Activated T-cell treated with anti-CD3 and anti-CD28 coated beads, Interleukin-2, amount 50 U/mL, for 72 hours (primary cell): ENCODE measurements at places on chromosomes 3 and 15.
A peak's percentile ranks its signal among the peaks of the same experiment; 100 is the strongest.

GRCh38 chr3:52874864-52875587, 22.3 kb downstream of the STIMATE start:
- no peak for DNase-seq

- no peak for DNase-seq
Observed at GRCh38 chr3:77025471-77025870, 14.4 kb upstream of the ROBO2 start.

DNA sequence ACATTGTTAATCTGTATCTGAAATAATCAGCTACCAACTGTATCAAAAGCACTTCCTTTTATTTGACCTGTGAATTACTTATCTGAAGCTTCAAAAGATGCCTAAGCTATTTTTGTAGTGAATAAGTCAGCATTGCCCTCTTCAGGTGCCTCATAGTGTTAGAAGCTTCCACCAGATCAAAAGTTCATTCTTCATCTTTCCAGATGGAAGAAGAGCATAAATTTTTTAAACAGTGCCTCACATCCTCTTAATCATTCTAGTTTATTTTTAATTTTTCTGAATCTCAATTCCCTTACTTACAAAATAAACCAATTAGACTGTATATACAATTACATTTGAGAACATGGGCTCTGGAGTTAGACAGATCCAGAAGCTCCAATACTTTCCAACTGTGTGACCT, 65.0 kb downstream of the MYO5A start:
- DNase-seq = no peak

DNA sequence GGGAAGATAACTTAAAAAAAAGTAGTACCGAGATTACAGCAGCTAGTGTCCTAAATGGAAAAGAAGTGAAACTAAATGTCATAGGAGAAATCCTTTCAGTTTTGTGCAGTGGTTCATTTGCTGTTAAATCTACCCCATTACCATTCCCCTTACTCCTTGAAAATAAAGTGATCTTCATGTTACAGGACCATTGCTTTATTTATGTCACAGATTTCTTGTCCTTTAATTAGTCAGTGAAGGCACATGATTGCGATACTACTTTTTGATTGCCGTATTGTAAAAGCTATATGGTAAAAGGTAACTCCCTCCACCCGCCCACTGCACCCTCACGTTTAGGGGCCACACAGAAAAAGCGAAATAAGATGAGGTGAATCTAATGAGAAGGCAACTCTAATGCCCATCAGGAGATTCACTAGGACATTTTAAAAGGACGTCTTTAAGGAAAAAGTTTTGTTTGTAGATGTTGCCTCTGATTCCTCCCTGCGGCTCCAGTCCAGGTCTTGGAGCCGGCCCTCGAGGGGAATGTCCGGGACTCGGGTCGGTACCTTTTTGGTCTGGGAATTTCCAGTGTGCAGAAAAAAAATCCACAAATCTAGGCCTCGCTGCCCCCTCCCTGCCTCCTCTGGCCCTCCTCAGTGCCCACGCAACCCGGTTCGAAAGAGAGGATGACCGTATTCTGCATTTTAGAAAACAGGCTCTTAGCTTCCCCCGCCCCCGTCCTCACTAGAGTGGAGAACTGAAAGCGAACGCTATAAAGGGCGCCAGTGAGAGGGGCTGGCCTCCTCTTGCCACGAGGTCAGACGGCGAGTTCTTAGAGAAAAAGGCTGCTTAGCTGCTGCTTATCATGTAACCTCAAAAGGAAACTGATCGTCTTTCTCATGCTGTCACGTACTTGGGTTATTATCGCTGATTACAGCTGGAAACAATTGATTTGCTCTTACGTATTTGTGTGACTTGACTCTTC, 21.8 kb upstream of the NFKBIZ start:
- DNase-seq = peak; percentile 94

GRCh38 chr15:49088996-49089395, 42.8 kb upstream of the SECISBP2L start:
- no peak for DNase-seq

DNA sequence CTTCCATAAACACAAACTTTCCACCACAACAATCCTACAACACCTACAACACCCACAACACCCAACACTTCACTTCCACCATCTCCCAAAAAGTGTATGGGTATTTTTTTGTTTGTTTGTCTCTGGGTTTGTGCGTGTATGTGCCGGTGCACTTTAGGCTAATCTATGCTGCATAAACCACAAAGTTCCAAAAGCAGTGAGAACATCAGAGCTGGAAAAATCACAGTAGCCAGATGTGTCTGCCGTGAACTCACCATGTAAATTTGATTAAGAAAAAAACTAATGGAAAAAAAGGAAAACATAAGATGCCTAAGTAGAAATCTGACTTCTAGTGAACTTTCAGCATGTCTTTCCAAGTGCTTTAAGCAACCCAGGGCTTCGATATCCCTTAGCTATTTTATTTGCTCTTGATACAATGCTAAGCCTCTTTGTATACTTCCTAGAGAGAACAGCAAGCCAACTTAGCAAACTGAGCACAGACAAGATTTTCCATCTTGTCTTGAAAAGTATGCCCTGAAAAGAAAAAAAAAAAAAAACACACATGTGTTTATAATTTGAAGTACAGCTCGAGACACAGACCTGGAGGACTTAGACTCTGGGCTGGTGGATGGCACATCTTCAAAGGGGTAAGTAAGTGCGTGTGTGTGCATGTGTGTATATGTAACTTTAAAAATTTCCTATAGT, 91.4 kb downstream of the WWTR1 start:
- DNase-seq = no peak

- DNase-seq = no peak
Observed at GRCh38 chr15:45548753-45549520, 26.4 kb upstream of the SLC30A4 start.

- no peak for DNase-seq
Observed at GRCh38 chr15:55959744-55960447, 33.5 kb downstream of the NEDD4 start.

DNA sequence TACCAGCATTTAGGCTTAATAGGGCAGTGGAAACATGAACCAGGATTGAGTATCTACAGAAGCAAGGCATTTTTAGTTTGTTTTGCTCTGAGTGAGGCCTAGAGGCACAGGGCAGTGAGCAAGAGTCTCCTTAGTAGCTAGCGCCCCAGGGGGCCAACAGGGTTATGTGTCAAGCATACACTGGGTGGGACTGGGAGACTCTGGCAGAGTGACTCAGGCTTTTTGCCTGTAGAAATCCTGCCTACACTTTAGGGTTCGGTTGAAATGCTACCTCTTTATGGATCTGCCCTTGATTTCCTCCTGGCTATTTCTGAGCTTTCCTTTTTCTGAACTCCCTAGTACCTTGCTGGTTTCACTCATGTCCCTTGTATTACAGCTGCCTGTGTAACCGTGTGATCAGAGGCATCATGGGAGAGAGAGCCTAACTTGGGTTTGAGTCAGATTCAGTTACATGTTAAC, 72.2 kb downstream of the TOP2B start:
- DNase-seq = no peak

GRCh38 chr3:114299941-114300624, 6.3 kb downstream of the TIGIT start:
- no peak for DNase-seq

DNA sequence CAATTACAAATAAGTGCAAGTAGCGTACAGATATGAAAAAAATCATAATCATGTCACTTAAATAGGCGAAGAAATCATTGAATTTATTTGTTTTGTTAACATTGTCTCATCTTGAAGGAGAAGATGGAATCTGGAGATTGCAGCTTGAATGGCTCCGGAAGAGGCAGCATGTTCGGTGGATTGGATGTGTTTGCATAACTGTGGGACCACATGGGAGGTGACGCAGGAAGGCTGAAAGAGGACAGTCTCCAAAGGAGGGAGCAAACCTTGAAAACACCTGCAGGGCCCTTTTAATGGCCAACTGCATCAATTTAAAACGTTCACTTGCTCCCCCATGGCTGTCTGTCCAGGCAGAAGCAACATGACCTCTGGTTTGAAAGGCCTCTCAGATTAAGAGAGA, 61.3 kb downstream of the CHL1 start:
- DNase-seq = no peak

DNA sequence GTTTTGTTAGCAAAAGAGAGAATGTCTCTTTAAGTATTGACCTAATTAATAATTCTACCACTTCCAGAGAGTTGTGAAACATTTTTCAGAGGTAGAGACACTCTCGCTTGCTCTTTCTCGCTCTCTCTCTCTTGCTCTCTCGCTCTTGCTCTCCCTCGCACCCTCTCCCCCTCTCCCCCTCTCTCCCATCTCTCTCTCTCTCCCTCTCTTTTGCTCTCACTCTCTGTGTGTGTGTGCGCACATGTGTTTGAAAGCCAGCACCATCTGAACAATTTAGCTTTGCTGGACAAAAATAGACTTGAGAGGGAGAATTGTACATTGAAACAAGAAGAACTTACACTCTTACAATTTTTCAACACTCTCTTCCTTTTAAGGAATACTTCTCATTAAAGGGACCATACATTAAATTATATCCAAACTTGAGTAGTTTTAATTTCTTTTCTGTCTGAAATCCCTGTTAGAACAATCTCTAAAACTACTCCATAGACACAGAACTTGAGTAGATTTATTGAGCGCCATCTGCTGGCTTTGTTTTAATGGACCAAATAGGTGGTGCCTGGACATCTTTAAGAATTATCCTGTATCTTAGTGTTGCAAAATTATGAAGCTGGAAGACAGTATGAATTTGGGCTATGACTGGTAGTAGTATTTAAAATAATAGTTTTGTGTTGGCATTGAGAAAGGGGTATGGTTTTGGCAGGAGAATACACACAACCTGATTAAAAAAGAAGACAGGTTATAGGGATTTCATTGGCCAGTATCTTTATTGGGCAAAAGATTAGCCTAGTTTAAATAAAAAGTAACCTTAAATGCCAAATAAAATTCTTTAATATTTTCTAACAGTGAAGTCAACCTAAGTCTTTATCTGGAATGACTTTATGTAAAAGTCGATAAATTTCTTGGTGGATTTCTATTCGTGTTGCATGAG, 124.6 kb downstream of the AKAP13 start:
- peak; percentile 47 for DNase-seq

DNA sequence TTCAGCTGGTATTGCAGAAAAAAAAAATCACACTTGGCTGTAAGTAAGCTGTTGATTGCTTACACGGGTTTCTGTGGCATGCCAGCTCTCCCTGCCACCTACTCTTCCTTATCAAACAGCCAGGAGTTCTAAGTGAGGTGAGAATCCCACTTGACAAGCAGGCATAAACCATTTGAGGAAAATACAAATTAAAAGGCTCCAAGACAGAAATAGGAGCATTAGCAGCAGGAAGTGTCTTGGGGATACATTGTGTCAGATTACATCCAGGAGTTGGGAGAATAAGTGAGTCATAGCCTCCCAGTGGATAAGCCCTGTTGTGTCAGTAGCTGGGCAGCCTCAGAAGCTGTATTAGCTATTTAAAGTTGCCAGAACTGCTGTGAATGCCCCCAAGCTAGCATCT, 256.0 kb downstream of the CNTN4 start:
- no peak for DNase-seq

DNA sequence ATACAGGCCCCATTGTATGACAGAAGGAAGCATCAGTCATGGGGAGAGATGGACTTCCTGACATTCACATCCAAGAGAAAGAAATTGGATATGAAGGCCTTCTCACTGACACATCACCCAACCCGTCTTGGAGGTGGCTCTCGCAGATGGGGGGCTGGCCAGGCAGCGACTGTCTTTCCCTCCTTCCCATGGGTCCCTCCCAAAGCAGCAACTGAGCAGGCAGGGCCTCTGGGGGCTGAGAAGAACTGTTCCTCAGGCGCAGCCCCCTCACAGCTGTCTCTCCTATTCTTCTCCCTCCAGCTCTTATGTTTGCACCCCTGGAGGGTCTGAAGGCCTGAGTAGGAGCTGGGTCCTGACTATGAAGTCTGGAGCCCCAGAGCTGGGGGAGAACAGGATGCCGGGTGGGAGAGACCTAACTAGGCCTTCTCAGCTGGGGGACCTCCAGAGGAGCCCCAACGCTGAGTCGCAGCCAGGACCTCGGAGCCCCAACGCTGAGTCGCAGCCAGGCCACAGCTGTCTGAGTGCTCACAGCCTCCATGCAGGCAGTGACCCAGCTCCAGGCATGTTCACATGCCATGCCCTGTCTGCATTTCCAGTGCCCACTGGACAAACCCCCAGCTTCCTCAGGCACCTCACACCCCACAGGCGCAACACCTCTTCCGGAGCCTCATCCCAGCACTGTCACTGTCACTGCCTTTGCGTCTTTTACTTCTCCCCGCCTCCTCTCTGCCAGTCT, 29.6 kb downstream of the UMPS start:
- no peak for DNase-seq

DNA sequence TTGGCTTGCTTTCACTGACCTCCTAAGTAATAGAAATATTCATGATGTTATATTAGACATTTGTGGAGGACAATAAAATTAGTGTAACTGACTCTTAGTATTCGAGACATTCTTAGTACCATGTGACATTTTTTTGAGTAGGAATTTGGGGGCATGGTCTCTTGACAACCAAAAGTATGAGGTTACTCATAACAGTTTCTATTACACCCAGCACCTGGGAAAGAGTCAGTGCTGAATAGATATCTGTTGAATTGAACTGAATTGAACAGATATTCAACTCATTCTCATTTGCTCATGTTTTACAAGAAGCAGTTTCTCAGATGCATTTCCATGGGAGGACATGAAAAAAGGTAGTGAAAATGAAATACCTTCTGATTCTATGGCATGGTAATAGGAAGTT, 84.4 kb downstream of the CMSS1 start:
- no peak for DNase-seq

- DNase-seq = no peak
Observed at GRCh38 chr3:30356866-30357753, 249.3 kb upstream of the TGFBR2 start.

GRCh38 chr3:162601101-162601670, 1104.6 kb downstream of the OTOL1 start:
- DNase-seq = no peak

- DNase-seq = no peak
Observed at GRCh38 chr3:165194511-165195240, 1.5 kb downstream of the SLITRK3 start.

- DNase-seq = no peak
Observed at GRCh38 chr3:170364965-170365364, 7.5 kb downstream of the SKIL start.

DNA sequence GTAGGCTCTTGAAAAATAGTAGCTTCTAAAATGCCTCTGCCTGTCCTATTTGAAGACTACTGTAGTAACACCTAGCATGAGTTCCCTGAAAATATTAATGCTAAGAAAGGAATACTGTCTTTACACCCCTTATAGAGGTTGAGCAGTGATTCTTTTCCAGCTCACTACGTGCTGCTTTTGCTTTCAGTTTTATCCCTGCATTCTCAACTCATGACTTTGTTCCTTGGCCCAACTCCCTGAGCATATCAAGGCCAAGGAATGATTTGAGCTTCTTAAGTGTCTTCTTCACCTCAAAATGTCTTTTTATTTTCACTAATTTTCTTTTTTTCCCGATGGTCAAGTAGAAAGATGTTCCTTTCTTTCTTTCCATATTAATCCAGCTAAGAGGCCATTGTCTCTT, 16.5 kb upstream of the P2RY13 start:
- no peak for DNase-seq

- no peak for DNase-seq
Observed at GRCh38 chr3:34851137-34851536, 788.2 kb upstream of the ARPP21 start.

DNA sequence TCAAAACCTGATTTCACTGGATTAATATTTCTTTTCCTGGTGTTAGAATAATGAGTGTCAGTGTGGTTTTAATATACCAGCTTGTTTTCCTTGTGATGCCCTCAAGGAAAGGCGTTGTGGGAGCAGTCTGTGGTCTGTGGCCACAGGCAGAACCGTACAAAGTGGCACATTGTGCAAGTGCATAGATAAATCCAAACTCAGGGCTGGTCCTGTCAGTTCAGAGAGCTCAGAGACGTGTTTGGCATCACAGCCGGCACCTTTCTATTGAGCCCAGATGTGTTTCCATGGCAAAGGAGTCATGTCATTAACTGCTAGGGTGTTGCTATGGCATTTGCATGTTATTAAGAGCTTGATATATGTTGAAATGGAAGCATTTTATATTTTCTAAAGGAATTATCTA, 289.9 kb upstream of the RASGRP1 start:
- no peak for DNase-seq
